ENCODE measurements at places on chromosomes 2 and 18.

DNA sequence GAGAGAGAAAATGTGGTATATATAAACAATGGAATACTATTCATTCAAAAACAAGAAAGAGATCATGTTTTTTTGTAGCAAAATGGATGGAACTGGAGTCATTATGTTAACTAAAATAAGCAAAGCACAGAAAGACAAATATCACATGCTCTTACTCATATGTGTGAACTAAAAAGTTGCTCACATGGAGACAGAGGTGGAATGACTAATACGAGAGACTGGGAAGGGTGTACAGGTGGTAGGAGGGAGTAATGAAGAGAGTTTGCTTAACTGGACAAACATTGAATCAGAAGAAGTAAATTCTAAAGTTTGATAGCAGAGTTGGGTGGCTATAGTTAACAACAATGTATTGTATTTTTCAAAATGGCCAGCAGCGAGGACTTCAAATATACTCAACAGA lies 1080.7 kb upstream of the CHAC2 start:
- no peak for DNase-seq

DNA sequence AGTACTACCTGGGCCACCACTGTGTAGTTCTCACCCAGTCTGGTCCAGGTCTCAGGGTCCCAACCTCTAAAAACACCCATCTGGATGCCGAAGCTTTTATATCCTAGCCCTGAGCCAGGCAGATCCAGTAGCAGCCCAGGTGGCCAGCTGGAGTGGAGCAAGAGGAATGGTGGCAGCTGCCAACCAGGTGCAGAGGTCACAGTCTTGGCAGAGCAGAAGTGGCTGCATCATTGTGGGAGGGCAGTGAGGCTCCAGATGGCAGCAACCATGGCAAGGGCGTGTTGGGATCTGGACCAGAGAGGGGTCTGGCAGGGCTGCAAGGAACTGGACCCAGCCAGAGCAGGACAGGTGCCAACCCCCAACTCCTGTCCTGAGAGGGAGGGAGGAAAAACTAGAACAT lies 72.2 kb upstream of the AGAP1 start:
- DNase-seq: no peak

GRCh38 chr2:44975571-44976450 lies 33.4 kb downstream of the SIX2 start:
- DNase-seq: no peak

DNA sequence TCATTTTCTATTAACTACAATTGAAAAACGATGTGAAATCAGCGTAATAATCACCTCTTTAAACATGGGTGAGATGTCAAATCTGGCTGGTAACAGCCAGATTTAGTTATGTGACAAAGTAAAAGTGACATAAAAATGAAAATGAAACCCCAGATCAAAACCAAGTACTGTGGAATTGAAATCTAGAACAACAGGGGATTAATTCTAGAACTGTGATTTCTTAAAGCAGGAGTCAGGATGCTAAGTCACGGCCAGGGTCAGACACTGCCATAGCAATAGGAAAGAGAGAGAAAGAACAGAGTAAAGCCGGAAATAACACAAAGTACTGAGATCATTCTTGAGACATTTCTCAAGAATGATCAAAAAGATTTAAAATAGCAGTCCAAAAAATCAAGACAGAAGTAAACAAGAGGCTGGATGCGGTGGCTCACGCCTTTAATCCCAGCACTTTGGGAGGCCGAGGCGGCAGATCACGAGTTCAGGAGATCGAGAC lies 1183.7 kb upstream of the NXPH2 start:
- DNase-seq: no peak

GRCh38 chr2:35033748-35034147 lies 1321.8 kb upstream of the CRIM1 start:
- no peak for DNase-seq

- DNase-seq: no peak
Observed at GRCh38 chr18:76373297-76373696, 121.7 kb downstream of the ZNF516 start.

GRCh38 chr2:105932582-105932981 lies 187.9 kb downstream of the NCK2 start:
- no peak for DNase-seq

GRCh38 chr2:12948961-12949353 lies 232.2 kb downstream of the TRIB2 start:
- DNase-seq: no peak

GRCh38 chr18:67468038-67468437 lies 48.5 kb downstream of the DSEL start:
- no peak for DNase-seq

Data from T-helper 1 cell (primary cell).